ENCODE measurements at places on chromosomes 3 and 15.

DNA sequence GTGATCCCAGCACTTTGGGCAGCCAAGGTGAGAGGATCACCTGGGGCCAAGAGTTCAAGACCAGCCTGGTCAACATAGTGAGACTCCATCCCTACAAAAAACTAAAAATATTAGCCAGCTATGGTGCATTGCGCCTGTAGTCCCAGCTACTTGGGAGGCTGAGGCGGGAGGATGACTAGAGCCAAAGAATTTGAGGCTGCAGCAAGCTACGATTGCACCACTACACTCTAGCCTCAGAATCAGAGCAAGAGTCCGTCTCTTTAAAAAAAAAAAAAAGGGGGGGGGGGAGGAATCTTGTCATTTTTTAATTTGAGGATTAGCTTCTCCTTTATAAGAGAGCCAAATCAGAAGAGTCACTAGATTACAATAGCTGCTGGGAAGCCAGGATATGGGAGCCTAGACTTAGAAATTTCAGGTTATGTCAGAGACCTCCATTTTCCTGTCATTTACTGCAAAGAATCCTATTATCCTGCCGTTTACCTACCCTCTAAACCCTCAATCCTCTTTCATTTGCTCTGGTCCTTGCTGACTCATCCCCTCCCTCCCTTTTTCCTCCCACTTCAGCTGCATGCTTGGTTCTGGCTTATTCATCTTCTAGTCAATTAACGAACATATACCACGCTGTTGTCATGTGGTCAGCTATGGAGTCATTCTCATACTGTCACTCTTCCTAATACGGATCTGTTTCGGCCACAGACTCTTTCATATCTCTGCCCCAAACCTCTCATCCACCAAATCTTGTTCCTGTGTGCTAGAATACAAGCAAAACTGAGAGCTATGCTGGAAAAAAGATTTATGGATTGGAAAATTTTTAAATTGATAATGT is 83.8 kb upstream of the PPIB start:
- DNase-seq: peak; percentile 54

GRCh38 chr15:89136818-89137772 is 48.8 kb downstream of the ABHD2 start:
- DNase-seq: no peak

DNA sequence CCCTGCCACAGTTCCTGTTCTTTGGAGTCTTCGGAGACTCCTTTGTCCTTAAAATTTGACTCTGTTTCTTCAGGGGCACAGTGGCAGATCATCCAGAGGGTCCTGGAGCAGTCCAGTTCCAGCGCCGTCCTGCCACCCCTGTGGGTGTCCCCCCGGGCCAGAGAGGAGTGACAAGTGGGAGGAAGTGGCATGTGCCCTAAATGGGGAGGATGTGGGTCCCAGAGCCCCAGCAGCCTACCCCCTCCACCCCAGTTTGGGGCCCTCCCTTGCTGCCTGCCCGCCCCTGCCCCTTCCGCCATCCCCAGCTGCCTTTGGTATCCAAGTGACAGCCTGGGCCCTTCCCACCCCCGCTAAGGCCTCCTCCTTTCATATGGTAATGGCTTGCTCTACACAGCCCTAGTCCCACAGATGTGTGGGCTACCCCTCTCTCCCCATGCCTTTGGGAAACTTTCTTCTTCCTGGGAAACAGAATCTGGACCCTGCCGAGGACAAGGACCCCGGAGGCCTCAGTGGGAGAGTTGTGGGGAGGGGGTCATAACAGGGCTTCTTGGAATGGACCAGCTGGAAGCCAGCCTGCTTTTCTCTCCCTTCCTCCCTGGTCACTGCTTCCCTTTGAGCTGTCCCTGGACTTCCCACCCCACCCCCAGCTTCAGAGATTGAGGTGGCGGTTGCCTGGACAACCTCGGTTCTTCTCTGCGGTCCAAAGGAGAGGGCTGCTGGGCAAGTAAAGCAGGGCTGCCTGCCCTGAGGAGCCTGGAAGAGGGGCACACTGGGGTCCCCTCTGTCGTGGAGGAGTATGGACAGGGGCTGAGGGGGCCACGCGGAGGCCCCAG is 43.2 kb downstream of the KLHL25 start:
- no peak for DNase-seq

GRCh38 chr3:41208507-41209220 is 9.4 kb downstream of the CTNNB1 start:
- DNase-seq: no peak

DNA sequence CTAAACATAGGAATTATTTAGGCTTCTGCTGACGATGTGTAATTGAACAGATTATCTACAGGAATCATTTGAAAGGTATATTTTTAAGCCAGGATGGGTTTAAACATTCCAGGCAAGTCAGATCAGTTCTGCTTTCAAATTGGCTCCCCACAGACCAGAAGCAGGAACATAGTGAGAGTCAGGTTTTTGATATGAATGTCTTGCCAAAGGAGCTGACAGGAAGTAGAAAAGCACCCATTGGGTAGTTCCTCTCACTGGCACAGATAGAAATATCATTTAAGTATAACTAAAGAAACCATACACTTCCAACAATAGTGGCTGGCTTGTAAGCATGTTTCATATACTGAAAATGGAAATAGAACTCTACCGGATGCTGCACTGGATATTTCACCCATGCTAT is 95.2 kb downstream of the CLDN1 start:
- no peak for DNase-seq

DNA sequence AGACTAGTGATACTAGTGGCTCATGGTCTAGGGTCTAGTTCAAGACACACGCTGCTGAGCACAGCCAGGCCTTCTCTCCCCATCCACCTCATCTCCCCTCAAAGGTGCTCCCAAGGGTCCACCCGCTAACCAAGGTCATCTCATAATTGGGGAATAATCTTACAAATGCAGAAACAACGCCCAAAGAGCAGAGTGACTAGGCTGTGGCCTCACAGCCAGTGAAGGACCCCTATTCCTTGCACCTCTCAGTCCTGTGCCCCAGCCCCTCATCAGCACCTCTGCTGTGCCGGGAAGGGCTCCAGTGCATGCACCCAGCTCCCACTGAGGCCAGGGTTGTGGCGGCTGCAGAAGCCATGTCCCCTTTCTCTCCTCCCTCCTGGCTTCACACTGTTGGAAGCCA is 286.9 kb downstream of the UACA start:
- DNase-seq: no peak

DNA sequence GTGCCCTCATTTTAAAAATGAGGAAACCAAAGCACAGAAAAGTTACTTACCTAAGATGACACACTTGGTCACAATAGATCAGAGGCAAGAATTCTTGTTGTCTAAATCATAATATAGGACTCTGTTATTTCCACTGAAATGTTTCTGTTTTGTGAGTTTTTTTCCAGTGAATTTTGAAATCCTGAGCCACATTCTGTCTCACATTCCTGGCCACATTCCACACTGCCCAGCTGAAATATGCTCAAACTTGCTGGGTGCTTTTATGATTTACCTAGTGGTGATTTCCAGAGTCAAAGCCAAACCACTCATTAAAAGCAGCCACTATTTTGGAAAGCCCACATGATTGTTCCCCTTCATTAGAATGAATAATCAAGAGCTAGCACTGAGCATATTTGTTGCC is 82.3 kb upstream of the NPHP3 start:
- DNase-seq: no peak

DNA sequence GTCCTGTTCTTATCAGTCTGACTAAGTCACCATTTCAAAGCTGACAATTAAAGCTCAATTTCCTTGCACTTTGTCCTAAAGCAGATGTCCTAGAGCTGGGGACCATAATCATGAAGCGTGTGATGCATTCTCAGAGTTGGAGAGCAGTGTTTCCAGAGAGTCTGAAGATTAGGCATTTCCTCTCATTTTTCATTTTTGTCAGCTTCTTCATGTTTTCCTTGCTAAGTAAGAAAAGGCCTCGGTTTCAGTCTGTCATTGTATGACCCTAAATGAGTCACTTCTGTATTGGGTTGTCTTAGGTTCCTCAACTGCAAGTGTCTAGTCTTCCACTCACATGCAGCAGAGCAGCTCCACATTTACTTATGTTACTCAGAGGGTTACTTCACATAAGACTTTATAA is 257.2 kb upstream of the TPRG1 start:
- DNase-seq: no peak

GRCh38 chr3:71258526-71258925 is 325.0 kb downstream of the FOXP1 start:
- DNase-seq: no peak

DNA sequence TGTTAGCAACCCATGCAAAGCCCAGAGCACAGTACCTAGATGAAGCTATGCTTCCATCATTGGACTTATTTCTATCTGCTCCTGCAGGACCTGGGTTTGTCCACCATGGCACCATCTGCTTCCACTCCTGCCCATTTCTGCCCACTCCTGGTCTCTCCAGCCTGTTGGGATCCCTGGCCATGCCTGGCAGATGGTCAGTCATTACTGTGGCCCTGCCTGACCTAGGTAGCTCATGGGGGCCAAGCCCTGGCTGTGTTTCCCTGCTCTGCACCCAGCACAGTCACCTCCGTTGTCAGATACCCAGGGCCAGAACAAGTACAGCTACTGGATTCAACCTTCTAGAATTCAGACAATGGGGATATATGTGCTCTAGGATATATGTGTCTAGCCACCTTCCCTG is 185.8 kb upstream of the TLE3 start:
- DNase-seq: no peak

- DNase-seq: no peak
These were observed 105.7 kb downstream of the TPRA1 start for GRCh38 chr3:127484601-127485388.

- DNase-seq: no peak
These were observed 140.5 kb upstream of the SGO1 start for GRCh38 chr3:20326541-20326940.

DNA sequence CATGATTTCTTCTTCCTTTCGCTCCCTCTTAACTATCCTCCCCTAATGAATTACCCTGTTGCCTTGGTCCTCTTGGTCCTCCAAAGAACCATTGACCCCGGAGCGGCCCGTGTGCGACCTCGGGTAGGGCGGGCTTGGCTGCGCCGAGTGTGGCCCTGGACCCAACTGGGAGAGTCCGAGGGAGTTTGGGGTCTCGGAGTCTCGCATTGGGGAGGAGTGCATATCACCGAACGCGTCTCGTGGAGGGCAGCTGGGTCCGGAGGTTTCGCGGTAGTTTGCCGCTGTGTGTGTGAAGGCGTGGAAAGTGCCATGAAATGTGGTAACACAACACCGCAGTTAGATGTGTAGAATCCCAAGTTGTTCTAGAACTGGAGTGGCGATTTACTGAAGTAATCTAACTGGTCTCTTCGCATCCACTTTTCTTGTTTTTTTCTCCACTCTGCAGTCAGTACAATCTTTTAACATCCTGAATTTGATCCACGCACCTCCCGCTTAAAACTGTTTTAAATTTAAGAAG is 363 bp downstream of the GTF2E1 start:
- no peak for DNase-seq

DNA sequence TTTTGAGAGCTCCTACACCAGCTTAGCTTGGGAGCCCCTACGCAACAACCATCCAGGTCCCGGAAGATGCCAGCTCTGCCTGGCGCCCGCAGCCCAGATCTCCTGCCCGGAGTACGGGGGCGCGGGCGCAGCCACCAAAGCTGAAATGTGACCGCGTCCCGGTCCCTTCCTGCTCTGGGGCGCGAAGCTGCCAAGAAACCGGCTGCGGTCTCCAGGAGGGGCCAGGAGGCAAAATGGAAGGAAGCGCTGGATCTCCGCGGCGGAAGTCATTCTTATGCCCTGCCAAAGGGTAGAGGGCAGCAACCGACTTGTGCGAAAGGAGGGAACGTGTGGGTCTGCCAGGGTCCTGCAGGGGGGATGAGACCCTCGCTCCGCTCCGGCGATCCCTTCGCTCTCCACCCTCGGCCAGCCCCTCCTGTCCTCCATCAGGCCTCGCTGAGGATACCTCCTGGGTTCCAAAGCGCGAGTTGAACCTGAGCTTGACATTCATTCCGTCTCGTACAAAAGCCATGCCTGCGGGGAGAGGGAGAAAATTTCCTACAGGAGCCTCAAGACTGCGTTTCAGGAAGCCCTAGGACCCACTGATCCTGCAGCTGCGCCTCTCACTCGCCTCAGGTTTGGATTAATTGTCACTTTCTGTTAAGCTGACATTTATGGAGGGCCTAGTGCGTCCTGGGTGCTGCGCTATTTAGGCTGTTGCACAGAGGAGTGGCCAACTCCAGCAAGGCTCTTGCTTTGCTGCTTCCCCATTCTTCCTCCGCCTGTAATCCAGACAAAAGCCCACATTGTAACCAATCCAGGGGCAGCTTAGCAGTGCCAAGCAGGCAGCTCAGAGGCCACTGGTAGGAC is 98.3 kb upstream of the VGLL3 start:
- DNase-seq: no peak

DNA sequence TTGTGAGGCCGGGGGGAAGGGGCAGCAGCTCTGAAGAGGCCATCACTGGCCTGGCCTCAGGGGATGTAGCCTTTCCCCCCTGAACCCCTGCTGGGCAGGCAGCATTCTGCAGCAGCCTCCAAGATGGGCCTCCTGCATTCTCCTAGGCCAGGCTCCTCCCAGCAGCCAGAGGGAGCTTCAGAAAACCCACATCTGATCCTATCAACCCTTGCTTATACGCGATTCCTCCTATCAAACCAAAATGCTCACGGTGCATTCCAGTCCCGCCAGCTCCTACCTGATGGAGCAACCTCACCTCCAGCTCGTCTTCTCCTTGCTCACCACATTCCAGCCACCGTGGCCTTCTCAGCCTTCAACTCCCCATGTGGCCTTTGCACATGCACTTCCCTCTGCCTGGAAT is 85.7 kb downstream of the MEGF11 start:
- no peak for DNase-seq

- no peak for DNase-seq
These were observed 17.3 kb upstream of the SAMD7 start for GRCh38 chr3:169894110-169894509.

DNA sequence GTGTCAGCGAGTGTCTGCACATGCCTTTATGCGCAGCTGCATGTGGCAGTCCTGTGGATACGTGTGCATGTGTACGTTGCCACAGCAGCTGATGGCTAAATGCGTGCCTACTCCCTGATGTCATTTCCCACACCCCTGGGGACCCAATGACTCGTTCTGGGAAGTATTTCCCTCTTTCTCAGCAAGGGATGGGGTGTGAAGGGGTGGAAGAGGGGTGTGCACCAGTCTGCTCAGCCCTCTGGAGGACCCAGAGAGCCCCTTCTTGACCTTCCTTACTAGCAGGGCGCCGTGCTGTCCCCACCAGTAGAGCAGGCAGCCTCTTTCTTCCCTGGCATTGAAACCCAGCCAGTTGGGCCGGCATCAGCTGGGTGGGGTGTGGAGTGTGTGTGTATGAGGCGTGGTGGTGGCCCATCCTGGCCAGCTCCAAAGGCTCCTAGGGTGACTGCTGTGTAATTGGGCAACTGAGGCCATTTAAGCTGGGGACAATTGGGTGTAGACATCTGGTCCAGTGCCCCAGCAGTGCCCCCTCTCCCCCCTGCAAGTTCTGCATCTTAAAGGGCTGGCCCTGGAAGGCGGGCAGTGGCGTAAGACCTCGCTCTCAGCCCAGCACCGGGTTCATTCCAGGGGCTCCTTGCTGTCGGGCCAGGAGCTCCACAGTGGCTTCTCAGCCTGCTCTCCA is 19.2 kb downstream of the SNX33 start:
- DNase-seq: no peak

Data from activated T-helper 1 cell treated with anti-CD3 and anti-CD28 coated beads, Interleukin-12 subunit alpha, Interleukin-12 subunit beta, Interleukin-2, Interleukin-4 antibody, amounts not matched to agents 30 ng/mL and 10 ng/mL and 1 ng/mL, durations not matched to agents 14 hours and 24 hours and 36 hours (primary cell).